ENCODE measurements at places on chromosomes 1 and 21.

DNA sequence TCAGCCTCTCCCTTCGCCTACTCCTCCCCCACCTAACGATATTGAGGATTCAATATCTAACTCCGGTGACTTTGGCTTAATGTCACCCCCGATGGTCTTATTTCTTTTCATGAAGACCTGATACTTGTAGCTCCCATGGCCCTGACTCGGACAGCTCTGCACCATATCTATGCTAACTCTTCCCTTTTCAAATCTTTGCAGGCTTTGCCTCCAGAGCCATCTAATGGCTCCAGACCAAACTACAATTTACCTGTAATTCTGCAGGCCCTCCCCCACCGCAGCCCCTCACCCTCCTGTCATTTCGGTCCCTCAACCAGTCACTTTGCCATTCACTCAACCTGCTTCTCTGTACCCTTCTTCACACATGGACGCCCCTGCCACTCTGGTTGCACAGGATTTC, 7.9 kb upstream of the GSTM5 start:
- DNase-seq: peak; percentile 55

DNA sequence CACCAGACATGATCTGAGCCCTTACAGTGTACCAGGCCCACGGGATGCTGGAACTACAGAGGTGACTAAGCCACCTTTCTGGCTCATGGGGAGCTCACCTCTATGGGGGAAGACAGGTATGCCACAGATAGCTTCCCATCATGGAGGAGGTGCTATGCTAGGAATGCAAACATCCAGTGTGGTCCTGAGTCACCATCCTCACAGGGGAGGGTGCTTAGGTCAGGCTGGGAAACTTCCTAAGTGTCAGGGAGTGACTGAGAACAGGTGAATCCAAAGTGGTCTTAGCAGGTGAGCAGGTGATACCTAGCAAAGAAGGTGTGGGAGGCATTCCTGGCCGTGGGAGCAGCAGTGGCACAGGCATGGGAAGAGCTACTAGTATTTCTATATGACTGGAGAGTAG, 8.6 kb upstream of the RASSF5 start:
- DNase-seq: peak; percentile 77

- DNase-seq: no peak
Measured at GRCh38 chr1:22295856-22296255, 153.0 kb upstream of the WNT4 start.

DNA sequence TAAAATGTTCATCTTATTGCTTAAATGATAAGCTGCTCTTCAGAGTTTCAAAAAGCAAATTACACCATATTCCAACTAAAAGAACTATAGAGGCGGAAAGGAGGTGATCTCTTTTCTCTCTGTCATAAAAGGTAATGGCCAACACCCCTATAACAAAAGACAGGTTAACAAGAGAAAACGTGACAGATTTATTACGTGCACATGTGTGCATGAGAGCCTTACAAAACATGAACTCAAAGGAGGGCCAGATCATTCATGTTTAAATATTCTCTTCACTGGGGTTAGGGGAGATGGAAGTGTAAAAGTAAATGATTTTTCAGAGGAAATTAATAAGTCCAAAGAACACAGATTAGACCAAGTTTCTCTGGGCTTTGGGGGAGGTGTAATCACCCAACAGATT, 26.5 kb upstream of the FMO2 start:
- DNase-seq: no peak

DNA sequence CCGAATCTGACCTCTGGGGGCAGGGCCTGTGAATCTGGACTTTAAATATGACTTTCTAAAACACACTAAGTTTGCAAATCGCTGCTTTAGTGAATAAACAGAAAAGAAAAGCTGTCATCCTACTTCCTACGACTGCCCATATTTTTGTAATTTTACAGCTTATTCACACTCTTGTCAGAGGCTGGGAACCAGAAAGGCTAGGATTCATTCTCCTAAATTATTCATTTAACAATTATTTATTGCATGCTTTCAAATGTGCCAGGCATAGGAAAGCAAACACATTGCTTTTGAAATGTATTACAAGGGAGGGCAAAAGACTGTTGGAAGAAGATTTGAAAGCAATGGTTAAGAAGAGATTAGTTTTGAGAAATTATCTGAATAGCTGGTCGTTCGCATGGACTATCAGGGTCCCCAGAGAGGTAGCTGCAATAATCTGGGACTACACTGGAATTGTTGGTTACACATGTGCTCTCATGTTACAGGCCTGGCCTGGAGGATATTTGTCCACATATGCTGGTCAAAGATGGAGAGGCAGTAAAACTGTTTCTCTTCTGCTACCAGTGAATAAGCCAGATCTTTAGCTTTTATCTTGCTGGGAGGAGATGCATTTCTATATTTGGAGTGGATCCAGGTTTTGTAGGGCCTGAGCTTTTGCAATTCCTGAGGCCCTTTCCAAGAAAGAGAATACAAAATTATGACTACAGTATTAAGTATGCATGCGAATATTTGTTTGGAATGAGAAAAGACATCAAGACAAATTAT, 29.6 kb upstream of the SFPQ start:
- no peak for DNase-seq

All from GM23338 (cell line).